Neural crest cell (in vitro differentiated cells): ENCODE measurements at places on chromosomes 7 and 10. TPM values are rescaled to one million over a fixed set of nuclear protein-coding genes. Genes with fewer than 3 reads are reported as not detected.
A peak's percentile ranks its signal among the peaks of the same experiment; 100 is the strongest.

The CPA4 gene
- total RNA-seq: 0.41 and 0.72 TPM in 2 replicates

The CTNNA3 gene
- 4.7 and 5.5 TPM in 2 replicates for total RNA-seq

The BBIP1 gene
- total RNA-seq: 33.6 and 37.8 TPM in 2 replicates

The STEAP1 gene
- 2.4 and 3.3 TPM in 2 replicates for total RNA-seq

The POLL gene
- total RNA-seq: 30.8 and 36.3 TPM in 2 replicates

The LIPM gene
- not detected in 2 replicates for total RNA-seq

The CHN2 gene
- 15.4 and 15.9 TPM in 2 replicates for total RNA-seq

The LRIT1 gene
- not detected in 2 replicates for total RNA-seq

The CYP2C8 gene
- total RNA-seq: 2.5 and 2.8 TPM in 2 replicates

The FAM237B gene
- total RNA-seq: not detected in 2 replicates

- H3K4me1 ChIP-seq: peaks cover 5% of the 10 kb centered on the region
- H3K4me3 ChIP-seq: no peak overlapping the region
- no peak overlapping the region for H3K27ac ChIP-seq
- H3K27me3 ChIP-seq: no peaks in the 10 kb centered on the region
- H3K36me3 ChIP-seq: peaks cover 4% of the 10 kb centered on the region
Measured at GRCh38 chr7:86790383-86790782, 146.7 kb downstream of the GRM3 start.

- DNase-seq: no peak
- no peaks in the 10 kb centered on the region for H3K36me3 ChIP-seq
- no peak overlapping the region for H3K27ac ChIP-seq
- H3K4me1 ChIP-seq: peaks cover 36% of the 10 kb centered on the region
Measured at GRCh38 chr7:69893906-69894305, 295.6 kb downstream of the AUTS2 start.

- H3K4me1 ChIP-seq: peaks cover 8% of the 10 kb centered on the region
- H3K27me3 ChIP-seq: peaks cover 2% of the 10 kb centered on the region
- H3K36me3 ChIP-seq: peaks cover 2% of the 10 kb centered on the region
Measured at GRCh38 chr10:122326385-122326784, 48.1 kb upstream of the PLEKHA1 start.

DNA sequence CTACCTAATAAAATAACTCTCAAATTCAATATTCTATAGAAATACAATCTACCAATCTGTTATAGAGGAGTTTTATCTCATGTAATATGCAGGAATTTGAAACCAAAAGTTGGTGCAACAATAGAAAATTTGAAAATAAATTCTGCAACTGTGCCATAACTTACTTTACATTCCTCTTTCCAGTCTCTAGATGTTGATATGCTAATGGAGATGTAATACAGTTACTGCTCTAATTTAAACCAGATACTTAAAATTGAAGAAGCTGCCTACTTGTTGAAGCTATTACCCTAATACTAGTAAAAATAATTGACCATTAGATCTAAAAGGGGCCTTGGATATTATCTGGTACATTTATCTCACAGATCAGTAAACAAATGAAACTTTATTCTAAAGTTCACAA, 1.4 kb downstream of the ENKUR start:
- peak overlapping the region; percentile 92 for H3K4me3 ChIP-seq
- DNase-seq: no peak
- no peak overlapping the region for H3K27ac ChIP-seq
- peaks cover 7% of the 10 kb centered on the region for H3K36me3 ChIP-seq
- no peaks in the 10 kb centered on the region for H3K27me3 ChIP-seq

DNA sequence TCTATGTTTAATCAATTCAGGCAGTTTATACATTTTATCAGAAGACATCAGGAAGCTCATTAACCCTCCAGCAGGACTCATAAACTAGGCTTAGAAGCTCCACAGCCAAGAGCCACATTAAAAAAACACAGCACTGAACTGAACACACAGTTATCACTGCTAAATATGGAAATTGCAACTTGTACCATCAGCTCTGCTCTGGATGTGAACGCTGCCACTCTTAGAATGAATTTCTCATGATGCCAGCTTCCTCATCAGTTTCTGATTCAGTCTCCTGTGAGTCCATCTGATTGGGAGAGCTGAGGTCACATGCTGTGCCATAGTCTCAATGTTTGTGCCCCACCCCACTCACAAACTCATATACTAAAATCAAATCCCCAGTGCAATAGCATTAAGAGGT, 17.1 kb upstream of the ING3 start:
- no peaks in the 10 kb centered on the region for H3K36me3 ChIP-seq
- H3K4me1 ChIP-seq: no peaks in the 10 kb centered on the region
- H3K27ac ChIP-seq: no peak overlapping the region
- no peak for DNase-seq
- H3K4me3 ChIP-seq: no peak overlapping the region

DNA sequence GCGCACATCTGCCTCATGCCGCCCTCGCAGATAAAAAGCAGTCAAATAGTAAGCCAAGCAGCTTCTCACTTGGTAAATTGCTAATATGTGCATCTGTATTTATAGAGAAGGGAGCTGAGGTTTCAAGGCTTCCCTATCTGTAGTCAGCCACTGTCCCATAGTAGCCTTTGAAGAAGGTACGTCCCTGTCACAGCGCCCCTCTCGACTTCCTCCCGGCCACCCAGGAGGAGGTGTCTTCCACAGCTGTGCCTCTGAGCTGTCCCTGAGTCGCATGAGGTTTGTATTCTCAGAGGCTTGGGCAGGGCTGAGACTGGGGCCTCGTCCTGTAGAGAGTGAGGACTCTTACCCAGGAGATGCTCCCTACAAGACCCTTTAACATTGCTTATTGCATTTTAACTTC, 49.0 kb downstream of the SPOCK2 start:
- H3K36me3 ChIP-seq: no peaks in the 10 kb centered on the region
- no peak overlapping the region for H3K4me3 ChIP-seq
- H3K27ac ChIP-seq: peak overlapping the region; percentile 27

DNA sequence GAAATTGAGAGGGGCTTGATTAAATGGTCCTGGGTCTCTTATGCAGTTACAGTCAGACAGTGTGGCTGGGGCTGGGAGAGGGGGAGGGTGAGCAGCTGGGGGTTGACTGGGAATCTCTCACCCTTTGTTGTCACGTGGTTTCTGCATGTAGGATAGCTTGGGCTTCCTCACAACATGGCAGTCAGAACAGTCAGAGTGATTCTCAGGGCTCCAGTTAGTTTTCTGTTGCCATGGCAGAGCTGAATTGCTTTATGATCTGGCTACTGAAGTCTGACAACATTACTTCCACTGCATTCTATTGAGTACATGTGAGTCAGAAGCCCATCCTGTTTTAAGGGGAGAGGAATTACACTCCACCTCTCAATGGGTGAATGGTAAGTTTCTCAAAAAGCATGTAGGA, 102.7 kb downstream of the WDR11 start:
- H3K27me3 ChIP-seq: peaks cover 23% of the 10 kb centered on the region
- no peak for DNase-seq
- H3K4me3 ChIP-seq: no peak overlapping the region
- no peaks in the 10 kb centered on the region for H3K36me3 ChIP-seq
- H3K27ac ChIP-seq: no peak overlapping the region

- H3K27ac ChIP-seq: no peak overlapping the region
- no peaks in the 10 kb centered on the region for H3K27me3 ChIP-seq
- H3K4me1 ChIP-seq: no peaks in the 10 kb centered on the region
- DNase-seq: no peak
Measured at GRCh38 chr10:51020200-51020599, 54.1 kb upstream of the PRKG1 start.

GRCh38 chr10:118922226-118922625, 107.3 kb upstream of the NANOS1 start:
- no peaks in the 10 kb centered on the region for H3K36me3 ChIP-seq
- H3K27ac ChIP-seq: no peak overlapping the region
- peaks cover 27% of the 10 kb centered on the region for H3K4me1 ChIP-seq
- no peak overlapping the region for H3K4me3 ChIP-seq

DNA sequence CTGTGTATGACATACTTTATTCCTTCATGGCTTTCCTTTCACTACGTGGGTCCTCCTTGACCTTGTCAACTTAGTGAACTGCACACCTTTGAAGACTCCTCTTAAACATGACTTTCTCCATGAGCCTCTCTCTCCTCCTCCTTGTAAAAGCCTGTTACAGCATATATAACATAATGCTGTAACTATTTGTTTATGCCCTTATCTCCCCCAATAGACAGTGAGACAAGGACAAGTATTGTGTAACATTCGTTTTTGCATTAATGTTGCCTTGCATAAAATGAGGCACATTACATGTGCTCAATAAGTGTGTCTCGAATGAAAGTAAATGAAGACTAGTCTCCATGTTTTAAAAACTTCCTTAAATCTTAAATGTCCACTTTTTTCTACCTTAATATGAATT, 4.3 kb upstream of the LAMB1 start:
- H3K4me1 ChIP-seq: peaks cover 15% of the 10 kb centered on the region
- H3K4me3 ChIP-seq: peak overlapping the region; percentile 3
- peaks cover 53% of the 10 kb centered on the region for H3K27me3 ChIP-seq
- DNase-seq: no peak

- no peaks in the 10 kb centered on the region for H3K36me3 ChIP-seq
- H3K4me1 ChIP-seq: peaks cover 9% of the 10 kb centered on the region
- H3K4me3 ChIP-seq: no peak overlapping the region
- H3K27ac ChIP-seq: no peak overlapping the region
Measured at GRCh38 chr10:77144656-77145055, 493.0 kb downstream of the KCNMA1 start.

- peaks cover 6% of the 10 kb centered on the region for H3K4me1 ChIP-seq
- DNase-seq: peak; percentile 25
- H3K36me3 ChIP-seq: no peaks in the 10 kb centered on the region
- H3K27me3 ChIP-seq: peaks cover 42% of the 10 kb centered on the region
- H3K27ac ChIP-seq: no peak overlapping the region
- H3K4me3 ChIP-seq: peak overlapping the region; percentile 88
Measured at GRCh38 chr10:61000769-61001730, 57.1 kb upstream of the RHOBTB1 start.

GRCh38 chr10:70596860-70597809, 5.4 kb downstream of the PRF1 start:
- no peak overlapping the region for H3K27ac ChIP-seq
- no peak overlapping the region for H3K4me3 ChIP-seq
- no peak for DNase-seq
- no peaks in the 10 kb centered on the region for H3K36me3 ChIP-seq

DNA sequence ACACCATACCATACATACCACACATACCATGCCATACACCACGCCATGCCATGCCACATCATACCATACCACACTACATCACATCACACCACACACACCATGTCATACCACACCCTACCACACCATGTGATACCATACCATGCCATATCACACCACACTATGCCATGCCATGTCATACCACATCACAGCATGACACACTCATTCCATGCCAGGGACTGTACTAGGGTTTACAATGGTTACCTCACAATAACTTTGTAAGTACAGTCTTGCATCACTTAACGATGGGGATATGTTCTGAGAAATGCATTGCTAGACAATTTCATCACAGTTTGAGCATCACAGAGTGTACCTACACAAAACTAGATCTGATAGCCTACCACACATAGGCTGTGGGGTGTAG, 14.5 kb downstream of the PYROXD2 start:
- H3K27ac ChIP-seq: no peak overlapping the region
- H3K4me1 ChIP-seq: peaks cover 9% of the 10 kb centered on the region
- DNase-seq: no peak
- no peak overlapping the region for H3K4me3 ChIP-seq
- no peaks in the 10 kb centered on the region for H3K27me3 ChIP-seq

GRCh38 chr10:55287346-55287745, 486.3 kb upstream of the PCDH15 start:
- H3K4me1 ChIP-seq: no peaks in the 10 kb centered on the region
- no peak for DNase-seq
- H3K27me3 ChIP-seq: no peaks in the 10 kb centered on the region
- H3K27ac ChIP-seq: no peak overlapping the region
- H3K36me3 ChIP-seq: peaks cover 3% of the 10 kb centered on the region

- peaks cover 24% of the 10 kb centered on the region for H3K36me3 ChIP-seq
- H3K4me3 ChIP-seq: no peak overlapping the region
- DNase-seq: no peak
- no peaks in the 10 kb centered on the region for H3K27me3 ChIP-seq
- no peak overlapping the region for H3K27ac ChIP-seq
Measured at GRCh38 chr10:480498-480927, 209.0 kb downstream of the DIP2C start.

DNA sequence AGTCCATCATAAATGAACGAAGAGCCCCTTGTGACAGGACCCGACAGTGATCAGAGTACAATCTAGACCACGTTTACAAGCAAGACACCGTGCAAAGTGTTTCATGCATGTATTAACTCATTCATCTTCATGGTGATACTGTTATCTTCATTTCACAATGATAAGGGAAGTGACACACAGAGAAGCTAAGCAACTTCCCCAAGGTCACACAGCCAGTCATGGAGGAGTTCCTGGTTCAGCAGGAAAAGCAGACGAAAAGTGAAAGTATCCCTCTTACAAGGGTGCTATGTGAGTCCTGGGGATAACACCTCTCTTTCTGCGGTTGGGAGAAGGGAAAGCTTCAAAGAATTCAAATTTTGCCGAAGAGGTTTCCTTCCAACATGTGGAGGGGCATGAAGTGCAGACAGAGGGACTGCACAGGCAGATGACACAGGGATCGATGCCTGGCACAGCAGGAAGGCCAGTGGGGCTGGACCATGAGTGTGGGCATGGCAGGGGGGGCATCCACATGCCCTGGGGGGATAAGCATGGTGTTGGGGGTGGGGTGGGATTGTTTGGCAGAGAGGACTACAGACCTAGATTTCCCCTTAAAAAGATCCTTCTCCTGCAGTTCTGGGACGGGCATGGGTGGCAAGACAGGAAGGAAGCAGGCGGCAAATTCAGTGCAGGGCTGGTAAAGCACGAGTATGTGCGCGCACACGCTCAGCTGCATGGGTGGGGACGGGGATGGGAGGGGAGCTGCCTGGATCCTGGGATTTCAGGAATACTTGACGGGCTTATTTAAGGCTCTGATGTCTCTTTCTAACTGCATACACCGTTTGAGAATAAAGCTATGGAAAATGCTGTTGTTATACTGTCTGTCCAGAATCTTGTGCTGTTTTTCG, 33.5 kb upstream of the DDC start:
- H3K4me1 ChIP-seq: peaks cover 18% of the 10 kb centered on the region
- H3K27ac ChIP-seq: peak overlapping the region; percentile 58
- no peaks in the 10 kb centered on the region for H3K27me3 ChIP-seq
- peak overlapping the region; percentile 7 for H3K4me3 ChIP-seq
- peaks cover 24% of the 10 kb centered on the region for H3K36me3 ChIP-seq
- DNase-seq: no peak

GRCh38 chr10:44982496-44982895, 3.9 kb upstream of the DEPP1 start:
- peaks cover 43% of the 10 kb centered on the region for H3K4me1 ChIP-seq
- H3K27ac ChIP-seq: peak overlapping the region; percentile 67
- no peak for DNase-seq
- H3K4me3 ChIP-seq: no peak overlapping the region
- no peaks in the 10 kb centered on the region for H3K27me3 ChIP-seq
